ENCODE measurements at places on chromosomes 3 and 15. TPM values are rescaled to one million over a fixed set of nuclear protein-coding genes. Genes with fewer than 3 reads are reported as not detected.
A peak's percentile ranks its signal among the peaks of the same experiment; 100 is the strongest.

- no peaks in the 10 kb centered on the region for H3K36me3 ChIP-seq
- H3K27me3 ChIP-seq: no peaks in the 10 kb centered on the region
- H3K27ac ChIP-seq: no peak overlapping the region
Measured at GRCh38 chr15:100311833-100312476, 29.8 kb downstream of the ADAMTS17 start.

DNA sequence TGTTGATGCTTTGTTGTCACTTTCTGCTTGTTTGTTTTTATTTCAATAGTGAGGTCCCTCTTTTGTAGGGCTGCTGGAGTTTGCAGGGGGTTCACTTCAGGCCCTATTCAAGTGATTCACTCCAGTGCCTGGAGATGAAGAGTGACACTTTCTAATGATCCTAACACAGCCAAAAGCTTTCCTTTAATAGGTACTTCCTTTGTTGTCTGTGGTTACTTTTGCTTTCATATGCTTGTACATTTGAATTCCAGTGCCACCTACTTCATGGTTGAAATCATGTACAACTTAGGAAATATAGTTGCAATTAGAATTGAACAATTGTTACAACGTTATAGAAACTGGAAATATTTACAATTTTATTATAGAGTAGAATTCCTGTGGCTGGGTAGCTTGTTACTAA is 466.8 kb upstream of the EPHA3 start:
- DNase-seq: no peak
- no peaks in the 10 kb centered on the region for H3K27me3 ChIP-seq
- H3K27ac ChIP-seq: no peak overlapping the region
- H3K4me1 ChIP-seq: no peaks in the 10 kb centered on the region

DNA sequence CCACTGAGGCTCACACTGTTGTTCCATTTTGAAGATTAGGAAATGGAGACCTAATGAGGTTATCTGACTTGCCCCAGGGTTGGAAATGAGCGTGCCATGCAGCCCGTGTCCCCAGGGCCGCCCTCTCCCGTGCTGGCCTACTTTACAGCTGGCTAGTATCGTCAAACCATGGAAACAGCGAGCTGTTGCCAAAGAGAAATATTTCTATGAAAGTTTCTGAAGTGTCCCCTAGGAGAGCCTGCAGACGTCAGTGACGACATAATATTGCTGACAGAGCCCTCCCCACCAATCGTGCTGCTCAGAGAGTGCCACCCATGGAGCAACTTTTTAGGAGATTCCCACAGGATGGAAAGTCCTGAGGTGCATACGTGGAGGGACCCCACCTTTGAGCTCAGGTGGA is 11.2 kb upstream of the FAM174B start:
- H3K4me3 ChIP-seq: no peak overlapping the region
- H3K27me3 ChIP-seq: peaks cover 12% of the 10 kb centered on the region
- H3K27ac ChIP-seq: no peak overlapping the region
- no peak for DNase-seq

GRCh38 chr15:82855286-82856100 is 46.1 kb downstream of the WHAMM start:
- peaks cover 1% of the 10 kb centered on the region for H3K4me1 ChIP-seq
- no peaks in the 10 kb centered on the region for H3K27me3 ChIP-seq
- no peaks in the 10 kb centered on the region for H3K36me3 ChIP-seq
- H3K27ac ChIP-seq: no peak overlapping the region
- DNase-seq: peak; percentile 8

DNA sequence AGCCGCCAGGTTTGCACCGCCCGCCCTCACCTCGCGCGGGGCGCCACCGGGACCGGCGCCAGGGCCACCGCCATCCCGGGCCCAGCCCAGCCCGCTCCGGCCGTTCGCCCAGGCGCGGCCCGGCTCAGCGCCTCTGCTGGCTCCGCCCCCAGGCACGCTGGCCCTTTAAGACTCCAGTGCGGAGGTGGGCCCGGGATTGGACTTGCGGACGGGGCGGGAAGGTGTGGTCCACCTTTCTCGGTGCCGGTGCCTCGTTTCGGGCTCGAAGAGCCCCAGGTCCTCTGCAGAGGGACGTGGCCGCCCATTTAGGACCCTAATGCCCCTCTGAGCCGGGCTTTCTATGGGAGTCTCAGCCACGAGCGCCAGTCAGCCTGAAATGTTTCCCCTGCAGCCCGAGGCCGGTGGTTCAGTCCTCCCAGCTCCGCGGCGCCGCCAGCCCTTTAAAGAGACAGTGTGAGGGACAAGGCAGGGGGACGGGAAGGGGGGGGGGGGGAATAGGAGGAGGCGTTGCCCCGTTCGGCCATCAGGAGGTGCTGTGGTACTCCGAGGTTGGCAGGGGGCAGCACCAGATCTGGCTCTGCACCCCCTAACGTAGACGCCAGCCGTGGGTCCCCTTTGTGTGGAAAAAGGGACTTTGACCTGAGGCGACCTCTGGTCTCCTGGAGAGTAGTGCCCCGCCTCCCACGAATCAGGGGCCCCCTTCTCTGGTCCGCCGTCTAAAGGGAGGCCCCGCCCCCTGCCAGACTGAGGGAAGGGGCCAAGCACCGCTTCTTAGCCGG is 1.0 kb downstream of the HYAL2 start:
- no peaks in the 10 kb centered on the region for H3K27me3 ChIP-seq
- H3K4me1 ChIP-seq: peaks cover 48% of the 10 kb centered on the region

DNA sequence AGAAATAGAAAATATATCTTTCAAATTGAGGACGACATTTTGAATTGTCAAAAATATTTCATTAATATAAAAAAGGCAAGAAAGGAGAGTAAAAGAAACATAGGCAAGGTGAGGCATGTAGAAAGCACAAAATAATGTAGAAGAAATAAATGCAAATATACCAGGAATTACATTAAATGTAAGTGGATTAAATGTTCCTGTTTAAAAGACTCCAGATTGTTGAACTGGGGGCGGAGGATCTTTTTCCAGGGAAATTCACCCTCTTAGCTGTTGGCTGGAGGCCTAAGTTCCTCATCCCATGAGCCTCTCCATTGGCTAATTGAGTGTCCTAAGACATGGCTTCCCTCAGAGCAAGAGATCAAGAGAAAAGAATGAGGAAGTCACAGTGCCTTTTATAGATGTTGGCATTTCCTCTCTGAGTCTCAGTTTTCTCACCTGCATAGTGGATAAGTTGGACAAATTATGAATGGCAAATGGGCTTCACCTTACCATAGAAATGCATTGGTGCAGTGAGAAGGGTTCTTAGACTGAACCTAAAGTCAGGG is 147.4 kb upstream of the SMAD3 start:
- H3K36me3 ChIP-seq: peaks cover 13% of the 10 kb centered on the region
- no peak overlapping the region for H3K27ac ChIP-seq
- peaks cover 31% of the 10 kb centered on the region for H3K27me3 ChIP-seq
- peaks cover 9% of the 10 kb centered on the region for H3K4me1 ChIP-seq

The DUOXA2 gene
- not detected for total RNA-seq

The MRPS25 gene
- 35.0 TPM for total RNA-seq

The CSPG4 gene
- total RNA-seq: not detected

The SEC62 gene
- 53.7 TPM for total RNA-seq

The DUOX1 gene
- 0.08 TPM for total RNA-seq
